H1 (cell line): ENCODE measurements at places on chromosomes 5 and 9. TPM values are rescaled to one million over a fixed set of nuclear protein-coding genes. Genes with fewer than 3 reads are reported as not detected.

IL5 gene
- polyA plus RNA-seq = not detected in 2 replicates

- no peak for DNase-seq
These were observed 6.5 kb upstream of the TMEM210 start for GRCh38 chr9:137178201-137178938.

DNA sequence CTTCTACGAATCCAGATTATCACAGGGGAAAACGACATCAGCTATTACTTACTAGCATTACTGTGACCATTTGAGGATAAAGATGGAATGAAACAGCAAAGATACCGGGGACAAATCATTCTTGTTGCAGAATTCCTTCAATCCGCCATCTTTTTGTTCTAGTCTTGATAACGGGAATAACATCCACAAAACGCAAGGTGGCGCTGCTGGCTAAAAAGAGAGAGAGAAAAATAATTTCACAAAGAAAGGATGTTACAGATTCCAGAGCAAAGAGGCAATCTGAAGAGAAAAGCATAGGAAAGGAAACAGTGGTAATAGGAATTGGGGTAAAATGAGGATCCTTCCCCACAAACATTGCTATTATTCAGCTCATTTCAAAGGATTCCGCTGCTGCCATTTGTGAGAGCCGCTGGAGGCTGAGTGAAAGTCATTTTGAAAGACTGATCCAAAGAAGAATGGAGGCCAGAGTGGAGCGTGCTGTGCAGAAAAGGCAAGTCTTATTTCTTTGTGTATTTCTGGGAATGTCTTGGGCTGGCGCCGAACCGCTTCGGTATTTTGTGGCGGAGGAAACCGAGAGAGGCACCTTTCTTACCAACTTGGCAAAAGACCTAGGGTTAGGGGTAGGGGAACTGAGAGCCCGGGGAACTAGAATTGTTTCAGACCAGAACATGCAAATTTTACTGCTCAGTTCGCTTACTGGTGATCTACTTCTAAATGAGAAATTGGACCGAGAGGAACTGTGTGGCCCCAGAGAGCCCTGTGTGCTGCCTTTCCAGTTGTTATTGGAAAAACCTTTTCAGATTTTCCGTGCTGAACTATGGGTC is at the start of gene PCDHB7:
Gene PCDHB7, plus strand, starts transcription at position 264 of the 824 bp plus-strand sequence. Its CDS starts 192 bp downstream, at position 456.
- no peak for DNase-seq

DNA sequence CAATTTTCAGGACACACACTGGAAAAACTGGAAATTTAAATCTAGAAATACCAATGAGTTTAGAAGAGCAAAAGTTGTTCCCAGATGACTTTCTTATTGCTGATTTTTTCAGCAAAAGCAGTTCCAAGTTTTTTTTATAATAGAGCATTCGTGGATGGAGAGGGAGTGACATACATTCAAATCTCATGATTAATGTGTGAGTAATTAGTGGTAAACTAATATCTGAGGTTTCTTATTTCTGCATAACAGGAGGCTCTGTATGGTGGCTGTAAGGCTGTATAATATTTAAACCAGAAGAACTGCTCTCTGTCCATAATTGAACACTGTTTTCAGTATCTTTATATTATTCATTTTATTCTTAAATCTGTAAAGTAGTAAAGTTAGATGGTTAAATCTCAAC is 25.8 kb downstream of the LYSMD3 start:
- DNase-seq = no peak

DNA sequence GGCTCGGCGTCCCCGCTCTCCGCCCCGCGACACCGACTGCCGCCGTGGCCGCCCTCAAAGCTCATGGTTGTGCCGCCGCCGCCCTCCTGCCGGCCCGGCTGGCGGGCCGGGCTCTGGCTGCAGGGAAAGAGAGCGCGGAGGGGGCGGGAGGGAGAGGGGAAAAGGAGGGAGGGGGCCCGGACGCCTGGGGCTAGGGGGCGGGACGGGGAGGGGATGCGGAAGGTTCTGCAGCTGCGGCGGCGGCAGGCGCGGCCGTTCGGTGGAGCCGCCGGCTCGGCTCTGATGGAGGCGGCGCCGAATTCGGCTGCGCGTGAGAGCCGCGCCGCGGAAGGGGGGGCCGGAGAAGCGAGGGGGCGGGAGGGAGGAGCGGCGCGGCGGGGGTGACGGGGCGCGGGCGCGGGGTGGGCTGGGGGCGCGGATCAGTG is at the start of gene MARCHF11:
Gene MARCHF11, minus strand, starts transcription at position 281 of the 425 bp plus-strand sequence. Its CDS starts 216 bp downstream, at position 65.
- no peak for DNase-seq
